Progenitor cell of endocrine pancreas (in vitro differentiated cells): ENCODE measurements at places on chromosomes 16 and 17. TPM values are rescaled to one million over a fixed set of nuclear protein-coding genes. Genes with fewer than 3 reads are reported as not detected.

Gene SPHK1
- total RNA-seq, result 12.8 and 13.9 TPM in 2 replicates

Gene PRSS27
- total RNA-seq, result 6.3 and 6.6 TPM in 2 replicates

Gene PLXDC1
- total RNA-seq, result 2.3 and 3.7 TPM in 2 replicates

Gene TMEM95
- total RNA-seq, result not detected in 2 replicates

Gene PPP1R1B
- 0.89 TPM in 1 of 2 replicates, not detected in the other for total RNA-seq

Gene CDH11
- total RNA-seq, result 5.5 and 6.0 TPM in 2 replicates

Gene RNF135
- 5.6 and 6.9 TPM in 2 replicates for total RNA-seq

Gene CARD14
- 0.36 TPM in 1 of 2 replicates, not detected in the other for total RNA-seq

Gene PRRT2
- total RNA-seq, result 1.4 and 2.4 TPM in 2 replicates

Gene C17orf113
- total RNA-seq, result 3.2 and 3.7 TPM in 2 replicates

Gene DVL2
- 104 TPM in 2 replicates for total RNA-seq

Gene PLCG2
- 9.1 and 10.3 TPM in 2 replicates for total RNA-seq

Gene ABCA3
- total RNA-seq, result 6.9 and 7.6 TPM in 2 replicates

Gene MAF
- total RNA-seq, result 15.5 and 17.3 TPM in 2 replicates

Gene C1QL1
- total RNA-seq, result 36.2 and 37.0 TPM in 2 replicates

Gene PRR29
- 2.8 and 3.7 TPM in 2 replicates for total RNA-seq

Gene XAF1
- not detected in 2 replicates for total RNA-seq

Gene BCL6B
- total RNA-seq, result 0.09 TPM in 1 of 2 replicates, not detected in the other

Gene CDH1
- 545 and 586 TPM in 2 replicates for total RNA-seq

Gene TBC1D3
- total RNA-seq, result not detected in 2 replicates

Gene HOXB9
- total RNA-seq, result 0.18 TPM in 1 of 2 replicates, not detected in the other
